ENCODE measurements at places on chromosomes 16 and 17. TPM values are rescaled to one million over a fixed set of nuclear protein-coding genes. Genes with fewer than 3 reads are reported as not detected.

- no peak overlapping the region for H3K27ac ChIP-seq
- no peak for DNase-seq
- H3K36me3 ChIP-seq = no peaks in the 10 kb centered on the region
- no peak overlapping the region for H3K4me3 ChIP-seq
Observed at GRCh38 chr17:69435971-69436696, 21.6 kb downstream of the MAP2K6 start.

GRCh38 chr17:31488264-31488981, 96.9 kb downstream of the RAB11FIP4 start:
- peaks cover 9% of the 10 kb centered on the region for H3K4me1 ChIP-seq
- no peaks in the 10 kb centered on the region for H3K27me3 ChIP-seq
- no peak overlapping the region for H3K27ac ChIP-seq

DNA sequence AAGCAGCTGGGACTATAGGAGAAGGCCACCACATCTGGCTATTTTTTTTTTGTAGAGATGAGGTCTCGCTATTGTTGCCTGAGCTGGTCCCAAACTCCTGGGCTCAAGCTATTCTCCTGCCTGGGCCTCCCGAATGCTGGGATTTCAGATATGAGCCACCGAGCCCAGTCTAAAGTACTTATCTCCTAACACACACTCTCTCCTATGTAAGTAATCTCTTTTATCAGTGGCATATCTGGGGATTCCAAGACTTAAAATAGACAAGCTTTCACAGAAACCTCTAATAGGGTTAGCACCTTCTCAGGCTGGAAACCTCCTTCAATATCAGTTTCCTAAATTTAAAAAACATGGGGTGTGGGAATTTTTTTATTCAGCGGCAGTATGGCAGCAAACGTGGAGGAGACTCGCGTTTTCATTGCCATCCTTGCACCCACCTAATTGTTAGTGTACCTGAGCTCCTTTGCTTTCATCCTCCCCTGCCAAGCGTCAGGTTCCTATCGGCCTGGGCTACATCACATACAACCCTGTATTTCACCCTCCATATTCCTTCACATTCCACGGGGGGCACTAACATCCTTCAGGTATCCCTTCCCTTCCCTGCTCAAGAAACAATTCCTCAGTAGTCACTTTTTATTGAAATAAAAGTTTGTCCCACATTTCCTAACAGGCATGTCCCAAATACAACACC, 1.1 kb downstream of the EZH1 start:
- H3K27me3 ChIP-seq = no peaks in the 10 kb centered on the region
- H3K36me3 ChIP-seq = no peaks in the 10 kb centered on the region
- peak overlapping the region; percentile 98 for H3K27ac ChIP-seq
- peak overlapping the region; percentile 94 for H3K4me3 ChIP-seq

DNA sequence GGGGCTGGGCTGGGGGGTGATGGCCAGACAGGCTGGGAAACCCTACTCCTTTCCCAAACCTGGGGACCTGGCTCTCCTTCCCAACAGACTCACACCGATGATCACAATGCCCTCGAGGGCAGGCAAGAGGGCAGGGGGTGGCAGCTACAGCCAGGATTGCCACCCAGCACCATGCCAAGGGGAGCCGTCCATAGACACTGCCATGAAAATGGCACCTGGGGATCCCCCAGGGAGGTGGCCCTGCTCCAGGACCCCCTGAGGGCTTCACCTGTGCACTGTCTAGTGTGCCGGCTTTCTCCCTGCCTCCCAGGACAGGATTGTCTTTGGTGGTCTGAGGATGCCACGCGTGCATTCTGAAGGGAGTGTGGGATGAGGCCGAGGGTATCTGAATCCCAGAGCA, 24.6 kb downstream of the RPH3AL start:
- H3K27me3 ChIP-seq = no peaks in the 10 kb centered on the region
- H3K27ac ChIP-seq = no peak overlapping the region
- no peak overlapping the region for H3K4me3 ChIP-seq
- peaks cover 20% of the 10 kb centered on the region for H3K4me1 ChIP-seq
- H3K36me3 ChIP-seq = no peaks in the 10 kb centered on the region
- no peak for DNase-seq

GRCh38 chr17:56808503-56808902, 25.2 kb downstream of the C17orf67 start:
- H3K4me1 ChIP-seq = no peaks in the 10 kb centered on the region
- no peak overlapping the region for H3K27ac ChIP-seq
- peaks cover 4% of the 10 kb centered on the region for H3K27me3 ChIP-seq
- no peaks in the 10 kb centered on the region for H3K36me3 ChIP-seq
- H3K4me3 ChIP-seq = no peak overlapping the region

DNA sequence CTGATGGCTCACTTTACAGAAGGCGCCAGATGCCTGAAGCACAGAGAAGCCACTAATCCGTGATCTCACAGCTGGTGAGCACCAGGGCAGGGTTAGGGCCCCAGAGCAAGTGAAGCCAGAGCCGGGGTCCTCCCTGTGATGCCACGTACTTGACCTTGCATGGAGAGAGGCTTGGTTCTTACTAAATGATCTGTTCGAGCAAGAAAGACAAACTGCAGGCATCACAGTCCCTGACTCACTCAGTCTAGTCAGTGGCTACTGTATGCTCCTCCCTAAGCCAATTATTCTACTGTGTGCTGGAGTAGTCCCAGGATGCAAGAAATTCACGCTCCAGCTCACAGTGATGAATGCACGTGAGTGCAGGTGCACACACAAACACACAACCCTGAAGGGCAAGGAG, 55.4 kb downstream of the SDK2 start:
- H3K36me3 ChIP-seq = no peaks in the 10 kb centered on the region
- no peak for DNase-seq
- H3K27ac ChIP-seq = no peak overlapping the region
- no peaks in the 10 kb centered on the region for H3K4me1 ChIP-seq
- H3K4me3 ChIP-seq = no peak overlapping the region

GRCh38 chr16:66354034-66354909, 12.2 kb upstream of the CDH5 start:
- H3K4me3 ChIP-seq = no peak overlapping the region
- no peaks in the 10 kb centered on the region for H3K27me3 ChIP-seq
- no peaks in the 10 kb centered on the region for H3K4me1 ChIP-seq
- no peaks in the 10 kb centered on the region for H3K36me3 ChIP-seq

DNA sequence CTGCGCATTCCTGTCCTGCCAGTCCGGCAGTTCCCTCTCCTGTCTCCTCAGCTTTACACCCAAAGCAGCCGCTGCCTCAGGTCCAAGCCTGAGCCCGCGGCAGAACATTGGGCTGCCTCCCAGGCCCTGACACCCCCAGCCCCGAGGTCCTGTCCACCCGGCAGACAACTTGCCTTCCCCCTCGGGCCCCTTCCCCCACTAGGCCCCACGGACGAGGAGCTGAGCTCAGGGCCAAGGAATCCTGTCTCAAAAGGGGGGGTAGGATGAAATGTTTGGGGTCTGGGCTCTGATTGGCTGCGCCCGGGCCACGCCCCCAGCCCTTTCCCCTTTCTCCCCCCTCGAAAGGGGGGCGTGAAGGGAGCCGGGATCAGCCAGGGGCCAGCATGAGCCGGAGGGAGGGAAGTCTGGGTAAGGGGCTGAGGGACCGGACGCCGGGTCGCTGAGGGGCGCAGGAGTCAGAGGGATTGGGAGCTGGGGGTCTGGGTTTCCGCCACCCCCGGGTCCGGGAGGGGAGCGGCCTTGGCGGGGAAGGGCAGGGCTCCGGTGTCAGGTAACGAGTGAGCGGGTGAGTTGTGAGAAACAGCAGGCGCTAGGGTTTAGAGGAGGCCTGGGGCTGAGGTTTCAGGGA, at the start of gene CTF1:
TSS of gene CTF1 (plus strand) at position 354 of the 628 bp plus-strand sequence. CDS start at position 384, 30 bp downstream.
- peak within 1 kb of the TSS; percentile 60 for H3K4me3 ChIP-seq
- no peaks in the 10 kb centered on the region for H3K36me3 ChIP-seq
- H3K27ac ChIP-seq = peak within 1 kb of the TSS; percentile 93
- peak; percentile 48 for DNase-seq
- H3K27me3 ChIP-seq = no peaks in the 10 kb centered on the region

- peaks cover 45% of the 10 kb centered on the region for H3K4me1 ChIP-seq
- no peaks in the 10 kb centered on the region for H3K36me3 ChIP-seq
- peak overlapping the region; percentile 99 for H3K27ac ChIP-seq
- no peaks in the 10 kb centered on the region for H3K27me3 ChIP-seq
Observed at GRCh38 chr17:81392909-81393654, 2.2 kb upstream of the BAHCC1 start.

- no peaks in the 10 kb centered on the region for H3K27me3 ChIP-seq
- H3K4me3 ChIP-seq = no peak overlapping the region
- H3K4me1 ChIP-seq = peaks cover 3% of the 10 kb centered on the region
- H3K36me3 ChIP-seq = no peaks in the 10 kb centered on the region
- H3K27ac ChIP-seq = peak overlapping the region; percentile 26
- DNase-seq = no peak
Observed at GRCh38 chr16:64410306-64410705, 711.6 kb downstream of the CDH11 start.

DNA sequence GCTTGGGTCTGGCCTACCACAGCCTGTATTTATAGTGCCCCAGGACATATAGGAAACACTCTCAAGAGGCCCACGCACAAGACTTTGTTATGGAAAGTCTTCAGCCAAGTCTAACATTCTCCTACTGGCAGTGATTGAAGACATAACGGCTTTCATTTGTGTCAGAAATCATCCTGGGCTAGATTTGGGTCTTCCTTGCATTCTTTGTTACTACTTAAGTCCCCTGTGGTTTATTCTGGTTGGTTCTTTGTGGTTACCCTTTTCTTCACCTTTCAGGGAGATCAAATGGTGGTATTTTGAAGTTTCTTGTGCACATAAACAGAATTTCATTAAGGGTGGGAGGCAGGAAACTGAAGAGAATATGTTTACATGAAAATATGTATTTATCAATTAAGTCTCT, 37.7 kb downstream of the REXO5 start:
- no peaks in the 10 kb centered on the region for H3K27me3 ChIP-seq
- H3K4me1 ChIP-seq = no peaks in the 10 kb centered on the region
- H3K27ac ChIP-seq = no peak overlapping the region
- H3K36me3 ChIP-seq = no peaks in the 10 kb centered on the region
- no peak overlapping the region for H3K4me3 ChIP-seq

DNA sequence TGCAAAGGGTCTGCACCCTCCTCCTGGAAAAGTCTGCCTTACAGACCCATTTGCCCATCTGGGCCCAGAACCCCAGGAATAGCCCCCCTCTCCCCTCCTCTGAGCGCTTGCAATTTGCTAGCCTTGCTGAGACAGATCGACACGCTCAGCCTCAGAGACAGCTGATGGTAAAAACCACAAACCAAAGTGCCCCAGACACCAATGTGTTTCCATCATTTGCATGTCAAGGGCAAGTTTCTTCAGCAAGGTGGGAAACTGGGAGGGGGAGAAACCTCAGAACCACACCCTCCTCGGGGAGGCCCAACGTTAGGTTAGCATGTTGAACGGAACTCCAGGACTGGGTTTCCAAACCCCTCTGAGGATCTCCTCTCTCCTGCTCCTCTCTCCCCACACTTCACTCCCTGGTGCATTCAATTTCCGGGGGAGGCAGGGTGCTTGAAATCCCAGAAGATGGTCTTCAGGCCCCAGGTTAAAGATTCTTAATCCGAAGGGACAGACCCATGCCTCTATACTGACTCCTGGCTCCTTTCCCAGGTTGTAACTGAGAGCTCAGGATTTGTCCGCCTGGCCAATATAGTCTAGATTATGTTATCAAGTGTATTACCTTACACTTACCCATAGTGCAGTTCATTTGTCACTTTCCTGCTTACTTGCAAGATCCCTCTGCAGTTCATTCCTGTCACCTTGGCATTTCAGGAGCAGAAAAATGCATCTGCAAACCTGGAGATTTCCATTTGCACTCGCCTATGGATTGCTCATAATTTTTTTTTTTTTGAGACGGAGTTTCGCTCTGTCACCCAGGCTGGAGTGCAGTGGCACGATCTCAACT, 1.3 kb upstream of the CUEDC1 start:
- H3K36me3 ChIP-seq = no peaks in the 10 kb centered on the region
- DNase-seq = no peak
- H3K4me3 ChIP-seq = no peak overlapping the region
- peak overlapping the region; percentile 90 for H3K27ac ChIP-seq
- H3K27me3 ChIP-seq = no peaks in the 10 kb centered on the region

- no peak overlapping the region for H3K27ac ChIP-seq
- DNase-seq = no peak
- peaks cover 6% of the 10 kb centered on the region for H3K4me1 ChIP-seq
- H3K4me3 ChIP-seq = no peak overlapping the region
- H3K27me3 ChIP-seq = no peaks in the 10 kb centered on the region
Observed at GRCh38 chr17:80821546-80821945, 170.1 kb upstream of the CHMP6 start.

Gene KRTAP3-2
- not detected for total RNA-seq

Gene KRT39
- not detected for total RNA-seq

Gene SPNS3
- total RNA-seq = not detected

Gene NR1D1
- total RNA-seq = 19.9 TPM

Gene KIFC3
- total RNA-seq = 3.9 TPM

Gene WNK4
- not detected for total RNA-seq

Gene CEP131
- total RNA-seq = 8.8 TPM

Gene CHMP6
- total RNA-seq = 33.1 TPM

Gene CLDN7
- 0.46 TPM for total RNA-seq

Gene MRPL45
- 48.3 TPM for total RNA-seq

Gene PRDM7
- total RNA-seq = not detected

Data from gastrocnemius medialis (tissue), 4 donors.